ENCODE measurements at places on chromosomes 3 and 15.

DNA sequence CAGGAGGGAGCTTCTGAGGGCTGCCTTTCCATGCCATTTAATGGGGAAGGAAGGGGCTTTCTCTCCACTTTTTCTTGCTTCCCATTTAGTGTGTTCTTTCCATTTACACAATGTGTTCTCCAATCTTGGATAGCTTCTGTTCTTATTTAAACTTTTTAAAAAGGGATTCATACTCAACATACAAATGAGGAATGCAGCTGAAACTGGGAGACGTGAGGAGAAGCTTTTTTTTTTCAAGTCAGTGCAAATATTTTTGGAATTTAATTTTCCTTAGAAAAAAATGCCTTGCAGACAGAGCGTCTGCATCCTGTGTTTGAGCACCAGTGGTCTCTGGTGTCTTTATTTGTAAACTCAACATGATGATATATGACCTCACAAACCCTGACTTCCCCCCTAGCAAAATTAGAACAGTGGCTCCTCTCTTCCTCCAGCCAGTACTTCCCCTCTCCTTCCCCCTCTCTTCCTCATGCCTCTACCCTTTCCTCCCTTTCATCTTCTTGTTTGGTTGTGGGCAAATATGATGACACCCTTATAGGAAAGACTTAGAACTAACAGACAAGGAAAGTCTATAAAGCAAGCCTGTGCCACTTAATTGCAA, 48.1 kb upstream of the PCSK6 start:
- DNase-seq: no peak

- DNase-seq: no peak
Measured at GRCh38 chr3:26437678-26438077, 184.9 kb upstream of the LRRC3B start.

GRCh38 chr15:39969002-39969394, 35.1 kb downstream of the EIF2AK4 start:
- DNase-seq: no peak

GRCh38 chr15:43151688-43152087, 18.3 kb downstream of the TMEM62 start:
- no peak for DNase-seq

DNA sequence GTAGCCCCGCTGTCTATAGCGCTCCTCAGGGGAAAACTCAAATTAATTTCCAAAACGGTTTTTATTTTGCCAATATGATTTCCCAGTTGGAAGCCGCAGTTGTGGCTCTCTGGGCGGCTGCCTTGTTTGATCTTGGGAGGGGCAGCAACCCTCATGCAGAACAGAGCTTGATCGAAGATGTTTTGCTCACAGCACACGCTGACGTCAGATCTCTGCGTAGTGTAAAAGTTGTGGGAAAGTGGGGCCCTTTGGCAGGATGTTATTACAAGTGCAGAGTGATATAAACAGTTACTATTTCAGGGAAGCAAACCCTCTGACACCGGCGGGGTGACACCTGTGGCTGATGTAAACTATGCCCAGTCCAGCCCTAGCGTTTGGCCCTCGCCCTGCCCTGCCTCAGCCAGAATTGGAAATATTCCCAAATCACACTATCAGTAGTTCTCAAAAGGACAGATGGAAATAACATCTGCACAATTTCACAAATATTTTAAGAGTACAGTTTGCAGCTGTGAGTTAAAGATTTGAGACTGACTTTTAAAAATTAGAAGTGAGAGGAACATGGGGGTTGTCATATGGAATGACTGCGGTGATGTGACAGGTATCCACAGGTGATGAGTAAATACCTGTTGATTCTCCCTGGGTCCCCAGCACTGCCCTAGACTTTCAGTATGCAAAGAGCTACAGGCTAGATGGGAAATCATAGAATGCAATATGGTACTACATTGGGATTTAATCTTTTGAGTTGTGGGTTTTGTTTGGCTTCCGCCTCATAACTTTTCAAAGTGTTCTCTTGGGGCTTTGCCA, 1.7 kb downstream of the SYNM start:
- no peak for DNase-seq

- DNase-seq: no peak
Measured at GRCh38 chr3:71694358-71694999, 30.7 kb downstream of the EIF4E3 start.

DNA sequence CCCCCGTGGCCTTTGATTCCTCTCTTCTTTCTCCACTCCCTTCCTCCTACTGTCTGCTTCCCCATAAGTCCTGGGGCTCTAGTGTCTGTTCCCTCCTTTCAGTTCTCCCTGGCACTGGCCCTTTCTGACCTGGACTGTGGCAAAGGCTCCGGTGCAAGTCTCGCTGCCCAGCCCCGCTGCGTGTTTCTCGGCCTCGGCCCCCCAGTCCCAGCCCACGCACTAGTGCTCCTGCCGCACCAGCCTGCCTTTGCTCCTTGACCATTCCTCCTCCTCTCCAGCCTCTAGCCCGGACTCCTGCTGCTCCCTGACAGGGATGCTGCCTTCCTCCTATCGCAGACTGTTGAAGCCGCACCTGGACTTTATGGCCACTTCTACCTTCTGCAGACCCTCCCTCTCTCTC, 2.1 kb downstream of the TM6SF1 start:
- no peak for DNase-seq

- no peak for DNase-seq
Measured at GRCh38 chr3:17329927-17330326, 412.5 kb downstream of the TBC1D5 start.

DNA sequence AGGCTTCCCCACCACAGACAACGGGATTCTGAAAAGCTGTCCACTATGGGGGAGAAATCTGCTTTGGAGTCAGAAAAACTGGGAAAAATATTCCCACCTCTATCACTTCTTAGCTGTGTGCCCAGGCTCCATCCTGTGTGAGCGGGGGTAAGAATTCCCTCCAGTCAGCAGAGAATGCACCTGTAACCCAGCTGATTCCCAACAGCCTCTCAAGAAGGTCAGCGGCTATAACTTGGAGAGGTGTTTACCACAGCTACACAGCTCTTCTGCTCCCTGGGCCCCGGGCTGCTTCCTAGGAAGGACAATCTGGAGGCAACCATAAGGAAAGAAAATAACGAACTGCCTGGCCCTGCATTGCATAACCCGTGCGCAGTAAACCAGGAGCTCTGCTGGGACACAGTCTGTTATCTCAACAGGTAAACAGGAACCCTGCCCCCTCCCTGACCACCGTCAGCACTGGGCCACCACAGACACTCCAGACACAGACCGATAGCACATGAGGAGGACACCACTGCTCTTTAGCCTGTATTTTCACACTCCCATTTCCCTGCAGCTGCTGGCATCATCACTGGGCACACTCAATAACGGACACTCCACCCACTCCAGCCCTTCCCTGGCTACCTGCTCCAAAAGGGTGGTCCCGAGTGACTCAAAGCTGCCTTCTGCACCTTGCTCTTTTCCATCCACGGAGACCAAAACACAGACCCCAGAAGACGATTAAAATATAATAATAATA, 2.1 kb downstream of the RAB43 start:
- DNase-seq: no peak

GRCh38 chr15:39497759-39498565, 82.9 kb upstream of the THBS1 start:
- no peak for DNase-seq

- no peak for DNase-seq
Measured at GRCh38 chr3:25888892-25889524, 99.1 kb downstream of the OXSM start.

DNA sequence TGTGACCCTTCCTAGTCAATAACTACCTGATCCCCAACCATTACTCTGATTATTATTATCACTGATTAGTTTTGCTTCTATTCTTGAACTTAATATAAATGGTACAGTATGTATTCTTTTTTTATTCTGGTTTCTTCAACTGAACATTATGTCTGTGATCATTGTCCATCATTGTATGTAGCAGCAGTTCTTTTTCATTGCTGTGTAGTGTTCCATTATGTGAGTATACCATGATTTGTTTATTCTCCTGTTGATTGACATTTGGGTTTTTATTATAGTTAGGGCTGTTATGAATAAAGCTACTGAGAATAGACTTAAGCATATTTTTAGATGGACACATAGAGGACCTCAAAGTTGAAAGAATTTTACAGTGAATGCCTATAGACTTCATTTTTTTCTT, 2.7 kb downstream of the KIF15 start:
- no peak for DNase-seq

- DNase-seq: no peak
Measured at GRCh38 chr3:187685948-187686347, 15.8 kb upstream of the SST start.

DNA sequence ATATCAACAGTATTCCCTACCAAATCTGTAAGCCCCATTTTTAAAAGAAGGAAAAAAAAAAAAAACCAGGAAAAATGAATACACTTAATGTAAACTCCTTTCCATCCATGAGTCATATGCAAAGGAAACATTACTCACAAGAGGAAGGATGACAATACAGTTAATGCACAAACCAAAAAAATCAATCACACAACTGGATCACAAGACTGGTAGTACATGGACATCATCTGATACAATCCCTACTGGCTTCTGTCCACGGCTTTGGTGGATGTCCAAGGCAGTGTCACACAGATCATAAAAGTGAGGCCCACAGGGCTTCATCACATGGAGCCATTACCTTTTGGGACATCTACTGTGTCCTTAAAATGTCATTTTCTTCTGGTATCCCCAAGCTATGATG, 44.0 kb downstream of the SUCLG2 start:
- no peak for DNase-seq

- no peak for DNase-seq
Measured at GRCh38 chr15:73538123-73538522, 95.1 kb downstream of the NPTN start.

GRCh38 chr15:51861557-51862359, 32.3 kb downstream of the TMOD3 start:
- DNase-seq: peak; percentile 58

DNA sequence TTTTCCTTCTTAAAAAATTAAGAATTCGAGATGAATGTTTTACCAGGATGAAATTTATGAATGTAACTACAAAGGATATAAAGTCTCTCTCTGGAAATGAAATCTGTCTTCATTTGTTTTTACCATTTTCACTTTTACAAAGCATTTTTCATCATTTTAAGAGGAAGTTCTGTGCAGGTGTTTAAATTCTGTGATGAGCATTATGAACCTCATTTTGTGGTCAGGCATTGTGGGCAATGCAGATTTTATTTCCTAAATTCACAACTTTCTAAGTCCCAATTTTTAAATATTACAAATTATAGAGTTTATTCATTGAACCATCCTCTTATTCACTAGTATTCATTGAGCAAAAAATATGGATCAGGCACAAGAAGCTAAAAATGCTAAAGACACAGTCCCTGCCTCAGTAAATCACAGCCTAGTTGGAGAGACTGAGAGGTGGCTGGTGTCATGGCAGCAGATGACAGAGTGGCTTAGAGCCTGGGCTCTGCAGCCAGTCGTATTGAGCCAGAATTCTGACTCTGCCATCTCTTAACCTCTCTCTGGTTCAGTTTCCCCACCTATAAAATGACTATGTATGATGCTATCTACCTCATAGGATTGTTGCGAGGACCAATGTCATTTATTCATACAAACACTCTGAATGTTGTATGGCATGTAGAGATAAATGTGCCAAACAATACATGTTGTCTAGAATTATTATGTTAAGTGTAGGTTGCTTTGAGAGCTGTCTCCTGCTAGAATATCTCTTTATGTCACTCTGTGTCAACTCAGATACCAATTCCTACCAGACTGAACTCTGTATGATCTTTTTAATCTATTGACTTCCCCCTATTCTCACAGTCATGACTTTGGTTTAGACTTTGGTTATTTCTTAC, 7.5 kb upstream of the TGFBR2 start:
- DNase-seq: no peak

GRCh38 chr15:92672102-92672501, 16.5 kb upstream of the FAM174B start:
- no peak for DNase-seq

DNA sequence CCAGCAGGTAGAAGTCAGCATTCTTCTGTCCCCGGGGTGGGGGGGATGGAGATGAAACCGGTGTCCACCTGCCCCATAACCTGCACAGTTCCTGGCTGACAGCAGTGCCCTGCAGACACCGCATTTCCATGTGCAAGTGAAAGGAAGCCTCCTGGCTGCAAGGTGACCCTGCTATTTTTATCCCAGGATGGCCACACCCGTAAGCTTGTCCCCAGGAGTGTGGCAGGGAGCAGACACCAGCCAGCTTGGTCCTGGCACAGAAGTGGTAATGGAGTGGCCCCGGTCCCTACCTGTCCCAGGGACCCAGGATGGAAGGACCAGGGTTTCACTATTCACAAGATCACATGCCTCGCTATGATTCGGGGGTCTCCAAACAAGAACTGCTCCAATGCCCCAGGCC, 85.3 kb upstream of the RPL32 start:
- DNase-seq: no peak

DNA sequence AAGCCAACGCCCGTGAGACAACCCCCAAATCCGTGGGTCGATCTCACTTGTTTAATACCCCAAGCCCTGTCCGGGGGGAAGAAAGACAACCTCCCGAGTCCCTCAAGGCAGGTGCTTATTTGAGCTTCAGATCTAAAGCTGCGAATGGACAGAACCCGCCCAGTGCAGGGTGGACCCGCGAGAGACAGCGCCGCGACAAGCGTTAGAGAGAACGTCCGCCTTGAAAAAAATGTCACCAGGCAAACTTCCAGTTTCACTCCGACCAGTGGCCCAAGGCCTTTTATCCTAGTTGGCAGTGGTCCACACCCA, 740 bp upstream of the OXSR1 start:
- DNase-seq: no peak

- DNase-seq: no peak
Measured at GRCh38 chr15:68874788-68875187, 54.1 kb upstream of the ANP32A start.

- no peak for DNase-seq
Measured at GRCh38 chr15:62275831-62276230, 110.7 kb upstream of the C2CD4B start.

DNA sequence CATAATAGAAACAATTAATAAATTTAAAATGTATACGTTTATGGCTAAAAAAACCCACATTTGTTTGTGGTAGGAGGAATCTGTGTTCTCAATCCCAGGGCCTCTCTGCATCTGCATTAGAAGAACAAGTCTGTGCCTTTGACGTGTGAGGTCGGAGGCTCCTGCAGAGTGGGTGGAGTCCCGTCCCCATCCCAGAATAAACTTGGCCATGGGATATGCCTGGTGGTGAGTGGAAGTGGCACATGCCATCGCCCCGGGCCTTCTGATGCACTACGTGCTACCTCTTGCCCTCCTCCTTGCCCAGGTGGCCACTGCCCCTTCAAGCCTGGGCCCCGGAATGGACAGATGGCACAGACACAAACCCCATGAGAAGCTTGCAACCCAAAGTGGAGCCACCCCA, 131.1 kb upstream of the NSMCE3 start:
- DNase-seq: no peak

DNA sequence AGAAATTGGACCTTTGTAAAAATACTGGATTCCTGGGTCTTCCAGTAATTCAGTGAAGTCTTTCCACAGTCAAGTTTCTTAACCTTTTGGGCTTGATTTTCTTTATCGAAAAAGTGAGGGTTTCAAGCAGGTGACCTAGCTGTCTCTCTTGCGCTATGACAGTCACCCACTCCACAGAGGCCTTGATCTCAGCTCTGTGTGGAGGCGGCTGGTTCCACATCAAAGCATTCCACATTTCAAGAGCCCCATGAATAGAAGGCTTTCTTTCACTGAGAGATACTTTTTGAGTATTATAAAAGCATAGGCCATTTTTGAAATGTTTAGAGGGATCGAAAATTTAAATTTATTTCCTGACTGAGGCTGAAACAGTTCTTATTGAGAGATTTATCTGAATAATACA, 43.9 kb downstream of the GABRA5 start:
- no peak for DNase-seq
